ENCODE measurements at places on chromosomes 2 and 18.

DNA sequence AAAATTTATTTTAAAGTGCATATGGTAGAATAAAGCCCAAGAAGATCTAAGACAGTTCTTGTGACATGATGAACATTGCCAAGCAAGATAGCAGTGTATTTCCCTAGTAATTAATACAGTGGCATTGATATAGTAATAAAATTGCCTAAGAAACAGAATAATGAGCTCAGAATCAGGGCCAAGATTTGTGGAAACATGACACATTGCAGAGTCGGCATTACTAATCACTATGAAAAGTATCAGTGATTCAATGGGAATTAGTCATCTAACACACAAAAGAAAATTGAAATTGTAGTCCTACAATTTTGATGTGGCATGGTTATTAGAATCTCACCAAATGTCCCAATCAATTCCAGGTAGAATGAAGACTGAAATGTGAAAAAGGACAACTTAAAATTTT is 243.0 kb upstream of the CYRIA start:
- no peak for DNase-seq

DNA sequence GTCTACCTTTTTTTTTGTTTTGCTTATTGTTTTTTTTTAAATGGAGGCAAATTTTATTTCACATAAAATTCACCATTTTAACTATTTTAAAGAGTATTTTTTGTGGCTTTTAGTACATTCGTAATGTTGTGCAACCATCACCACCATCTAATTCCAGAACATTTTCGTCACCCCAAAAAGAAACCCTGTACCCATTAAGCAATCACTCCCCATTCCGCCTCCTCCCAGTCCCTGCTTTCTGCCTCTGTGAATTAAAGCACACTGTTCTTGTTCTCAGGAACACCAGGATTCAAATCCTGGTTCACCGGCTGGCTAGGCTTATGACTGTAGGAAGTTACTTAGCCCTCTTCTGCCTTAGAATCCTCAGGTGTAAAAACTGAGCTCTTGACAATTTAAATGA is 36.9 kb upstream of the EPAS1 start:
- DNase-seq = no peak

GRCh38 chr18:58541146-58541788 is 87.6 kb downstream of the ALPK2 start:
- DNase-seq = no peak

DNA sequence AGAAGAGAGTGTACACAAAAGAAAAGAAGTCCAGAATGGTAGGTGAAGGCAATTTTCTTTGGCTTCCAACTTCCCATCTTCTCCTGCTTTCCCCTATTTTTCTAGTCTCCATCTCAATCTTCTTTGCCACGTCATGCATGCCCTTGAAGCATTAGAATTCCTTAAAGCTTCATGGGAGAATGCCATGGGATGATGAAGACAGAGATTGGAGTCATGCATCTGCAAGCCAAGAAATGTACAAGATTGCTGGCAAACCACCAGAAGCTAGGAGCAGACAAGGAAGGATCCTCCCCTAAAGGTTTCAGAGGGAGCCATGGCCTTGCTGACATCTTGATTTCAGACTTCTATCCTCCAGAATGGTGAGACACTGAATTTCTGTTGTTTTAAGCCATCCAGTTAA is 305.9 kb downstream of the HRH4 start:
- no peak for DNase-seq

Data from activated naive CD8-positive, alpha-beta T cell treated with anti-CD3 and anti-CD28 coated beads, Interleukin-2, amount 50 U/mL, for 16 hours (primary cell).